AG08396 (cell line): ENCODE measurements at places on chromosomes 3 and 15.

GRCh38 chr3:21839176-21839575 lies 88.2 kb upstream of the ZNF385D start:
- no peak for DNase-seq

GRCh38 chr3:108983051-108983450 lies 29.4 kb upstream of the GUCA1C start:
- DNase-seq, result no peak

- no peak for DNase-seq
Observed at GRCh38 chr3:124441766-124442165, 288.5 kb upstream of the UMPS start.

DNA sequence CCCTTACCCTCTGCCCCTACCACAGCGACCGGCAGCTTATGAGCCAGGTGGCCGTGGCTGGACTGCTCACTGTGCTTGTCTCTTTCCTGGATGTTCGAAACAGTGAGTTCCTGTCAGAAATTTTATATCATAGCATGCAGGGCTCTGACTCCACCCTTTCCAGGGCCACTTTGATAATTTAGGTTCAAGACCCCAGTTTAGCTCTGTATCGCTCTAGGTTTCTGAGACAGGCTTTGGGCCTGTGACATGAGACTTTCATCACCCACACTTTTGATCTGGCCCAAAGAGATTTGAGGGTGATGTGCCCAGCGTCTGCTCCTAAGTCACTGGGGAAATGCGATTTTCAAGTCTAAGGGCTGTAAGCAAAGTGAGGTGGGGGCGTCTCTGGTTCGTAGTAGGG lies 6.5 kb upstream of the EIF4G1 start:
- DNase-seq, result no peak

- DNase-seq, result no peak
Observed at GRCh38 chr3:66949898-66950297, 48.2 kb upstream of the KBTBD8 start.

DNA sequence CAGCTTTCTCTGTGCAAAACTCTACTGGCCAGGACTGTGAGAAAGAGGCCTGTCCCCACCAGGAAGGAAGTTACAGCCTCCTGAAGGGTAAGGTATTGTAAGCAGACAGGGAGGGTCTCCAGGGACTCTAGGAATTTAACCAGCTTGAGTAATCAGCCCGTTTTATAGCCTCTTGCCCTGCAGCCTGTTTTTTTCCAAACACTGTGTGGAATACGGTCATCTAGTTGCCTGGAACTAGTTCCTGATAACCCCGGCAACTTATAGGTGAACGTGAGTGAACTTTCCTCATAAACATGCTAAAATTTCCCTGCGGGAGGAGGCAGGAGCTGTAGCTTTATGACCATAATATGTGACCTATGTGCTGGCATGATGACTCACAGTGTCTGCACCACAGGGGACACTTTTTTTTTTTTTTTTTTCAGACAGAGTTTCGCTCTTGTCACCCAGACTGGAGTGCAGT lies 60.1 kb upstream of the DAZL start:
- no peak for DNase-seq

DNA sequence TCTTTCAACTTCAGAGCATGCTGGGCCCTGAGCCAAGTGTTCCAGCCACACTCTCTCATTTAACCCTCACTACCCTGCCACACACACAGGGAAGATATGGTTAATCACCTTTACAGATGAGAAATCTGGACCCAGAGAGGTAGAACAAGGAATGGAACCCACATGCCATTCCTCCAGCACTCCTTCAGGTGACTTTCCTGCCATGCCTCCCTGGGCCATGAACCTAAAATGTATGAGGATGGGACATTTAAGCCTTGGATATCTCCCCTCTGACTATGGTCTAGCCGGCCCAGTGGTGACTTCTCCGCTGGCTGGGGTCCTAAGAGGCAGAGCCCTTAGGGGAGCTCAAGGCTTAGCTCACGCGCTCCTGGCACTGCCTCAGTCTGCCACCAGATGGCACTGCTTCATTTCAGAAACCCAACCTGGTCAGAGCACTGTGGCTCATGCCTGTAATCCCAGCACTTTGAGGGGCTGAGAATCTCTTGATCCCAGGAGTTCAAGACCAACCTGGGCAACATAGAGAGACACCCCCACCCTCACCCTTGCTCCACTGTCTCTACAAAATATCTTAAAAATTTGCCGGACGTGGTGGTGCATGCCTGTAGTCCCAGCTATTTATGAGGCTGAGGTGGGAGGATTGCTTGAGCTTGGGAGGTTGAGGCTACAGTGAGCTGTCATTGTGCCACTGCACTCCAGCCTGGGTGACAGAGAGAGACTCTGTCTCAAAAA lies 2.2 kb upstream of the DCAF1 start:
- DNase-seq, result peak; percentile 61

GRCh38 chr3:27279123-27279522 lies 90.1 kb downstream of the NEK10 start:
- DNase-seq, result no peak

DNA sequence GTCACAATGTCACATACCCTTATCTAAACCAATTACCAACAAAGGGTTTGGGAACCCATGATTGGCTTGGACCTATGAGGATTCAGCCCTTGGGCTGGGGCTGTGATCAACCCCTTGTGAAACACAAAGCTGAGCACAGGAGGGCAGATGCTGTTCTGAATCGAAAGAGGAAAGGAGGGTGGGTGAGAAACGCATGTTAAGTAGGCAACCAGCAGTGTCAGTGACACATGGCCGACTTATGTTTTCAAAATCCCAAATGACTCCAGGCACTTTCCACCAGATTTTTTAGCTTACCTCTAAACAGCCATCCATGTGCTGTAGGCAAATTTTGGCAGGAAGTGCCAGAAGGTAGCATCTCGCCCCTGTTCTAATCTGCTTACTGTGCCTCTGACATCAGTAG lies 34.1 kb upstream of the KLHL25 start:
- no peak for DNase-seq

- no peak for DNase-seq
Observed at GRCh38 chr15:23564821-23565394, 566 bp upstream of the MKRN3 start.

- DNase-seq, result no peak
Observed at GRCh38 chr3:44186111-44186672, 55.5 kb upstream of the TOPAZ1 start.

GRCh38 chr15:98948456-98948855 lies 59.1 kb downstream of the PGPEP1L start:
- DNase-seq, result no peak

GRCh38 chr3:21062831-21063294 lies 688.1 kb downstream of the ZNF385D start:
- DNase-seq, result peak; percentile 6

- peak; percentile 85 for DNase-seq
Observed at GRCh38 chr15:75843678-75844581, 683 bp downstream of the UBE2Q2 start.

GRCh38 chr15:84112025-84112424 lies 123.5 kb upstream of the GOLGA6L4 start:
- no peak for DNase-seq

GRCh38 chr3:172465281-172465680 lies 17.0 kb upstream of the GHSR start:
- DNase-seq, result no peak

- DNase-seq, result no peak
Observed at GRCh38 chr15:88391006-88391405, 76.2 kb downstream of the MRPL46 start.

GRCh38 chr3:37456270-37456708 lies 281.9 kb upstream of the LRRFIP2 start:
- no peak for DNase-seq

DNA sequence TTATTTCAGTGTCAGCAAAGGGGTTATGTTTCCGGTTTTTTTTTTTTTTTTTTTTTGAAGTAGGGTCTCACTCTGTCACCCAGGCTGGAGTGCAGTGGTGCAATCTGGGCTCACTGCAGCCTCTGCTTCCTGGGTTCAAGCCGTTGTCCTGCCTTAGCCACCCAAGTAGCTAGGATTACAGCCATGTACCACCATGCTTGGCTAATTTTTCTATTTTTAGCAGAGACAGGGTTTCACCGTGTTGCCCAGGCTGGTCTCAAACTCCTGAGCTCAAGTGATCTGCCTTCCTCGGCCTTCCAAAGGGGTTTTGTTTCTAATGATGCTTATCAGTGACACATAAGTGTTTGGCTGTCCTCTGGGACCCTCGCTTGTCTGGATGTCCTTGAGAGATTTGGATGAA lies 235.7 kb upstream of the C2CD4B start:
- no peak for DNase-seq

DNA sequence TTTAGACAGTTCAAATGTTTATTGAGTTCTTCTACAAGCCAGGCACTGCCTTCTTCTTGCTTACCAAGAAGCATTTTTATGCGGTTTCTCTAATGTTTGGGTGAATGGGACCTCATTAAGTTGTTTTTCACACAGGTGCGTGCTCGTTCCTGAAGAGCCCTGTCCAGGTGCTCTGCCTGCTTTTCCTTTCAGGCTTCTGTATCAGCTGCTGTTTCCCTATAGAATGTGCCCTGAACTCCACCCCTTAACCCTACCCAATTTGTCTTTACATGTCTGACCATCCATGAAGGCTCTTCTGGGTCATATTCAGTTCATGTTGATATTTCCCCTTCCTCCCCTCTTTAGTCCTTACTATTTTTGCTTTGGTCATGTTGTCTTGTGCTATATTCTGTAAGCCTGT lies 22.4 kb upstream of the GOLGA6L10 start:
- DNase-seq, result no peak

DNA sequence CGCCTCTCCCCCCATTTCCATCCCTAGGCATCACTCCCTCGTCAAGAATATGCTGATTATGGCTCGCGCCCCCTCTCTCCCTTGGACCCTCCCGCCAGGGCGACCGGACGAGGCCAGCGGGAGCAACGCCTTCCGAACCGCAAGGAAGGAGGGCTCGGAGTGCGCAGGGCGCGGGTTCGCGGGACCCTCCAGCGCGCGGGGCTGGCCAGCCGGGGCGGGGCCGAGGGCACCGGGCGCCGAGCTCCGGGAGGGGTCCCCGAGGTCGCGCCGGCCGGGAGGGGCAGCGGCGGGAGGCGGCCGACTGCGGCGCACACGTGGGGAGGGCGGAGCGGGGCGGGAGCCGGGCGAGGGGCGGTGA lies 483 bp downstream of the EHD4 start:
- DNase-seq, result peak; percentile 37

DNA sequence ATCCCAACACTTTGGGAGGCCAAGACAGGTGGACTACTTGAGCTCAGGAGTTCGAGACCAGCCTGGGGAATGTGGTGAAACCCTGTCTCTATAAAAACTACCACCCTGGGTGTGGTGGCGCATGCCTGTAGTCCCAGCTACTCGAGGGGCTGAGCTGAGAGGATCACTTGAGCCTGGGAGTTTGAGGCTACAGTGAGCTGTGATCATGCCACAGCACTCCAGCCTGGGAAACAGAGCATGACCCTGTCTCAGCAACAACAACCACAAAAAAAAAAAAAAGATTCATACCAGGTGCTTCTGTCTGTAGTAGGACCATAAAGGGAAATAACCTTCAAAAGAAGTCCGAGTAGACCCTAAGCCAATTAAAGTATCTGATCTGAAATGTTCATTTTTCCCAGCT lies 94.5 kb downstream of the SERPINI1 start:
- no peak for DNase-seq

DNA sequence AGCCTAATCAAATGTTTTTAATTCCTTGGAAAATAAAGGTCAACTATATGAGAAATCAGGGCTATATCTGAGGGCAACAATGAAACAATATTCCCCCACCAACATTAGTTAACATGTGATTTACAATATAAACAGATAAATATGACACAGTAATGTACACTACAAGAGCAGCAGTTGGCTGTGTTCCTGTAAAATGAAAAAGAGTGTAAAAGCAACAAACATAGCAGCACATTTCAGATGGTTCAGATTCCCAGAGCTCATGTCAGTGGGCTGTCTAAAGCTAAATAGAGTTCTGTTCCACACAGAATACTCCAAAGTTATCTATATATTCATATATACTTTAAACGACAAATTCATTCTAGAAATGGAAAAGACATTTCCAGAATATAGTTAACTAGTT lies 42.6 kb downstream of the ANKRD28 start:
- DNase-seq, result no peak
